ENCODE measurements at places on chromosomes 2 and 18. TPM values are rescaled to one million over a fixed set of nuclear protein-coding genes. Genes with fewer than 3 reads are reported as not detected.

DNA sequence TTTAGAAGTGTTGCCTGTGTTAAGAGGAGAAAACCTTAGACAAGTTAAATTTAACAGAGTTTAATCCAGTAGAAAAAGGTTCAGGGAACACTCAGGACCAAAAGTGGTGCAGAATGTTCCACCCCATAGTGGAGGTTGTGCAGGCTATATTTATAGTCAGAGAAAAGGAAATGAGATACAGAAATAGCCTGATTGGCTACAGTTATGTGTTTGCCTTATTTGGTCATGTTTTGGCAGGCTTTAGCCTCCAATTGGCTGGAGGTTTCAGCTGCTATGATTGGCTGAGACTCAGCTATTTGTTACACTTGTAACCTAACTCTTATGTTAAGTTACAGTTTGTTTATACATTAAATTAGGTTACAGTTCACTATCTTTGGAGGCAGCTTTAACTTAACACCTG lies 4.2 kb downstream of the STAMBP start:
- no peak overlapping the region for H3K27ac ChIP-seq
- peaks cover 1% of the 10 kb centered on the region for H3K27me3 ChIP-seq
- DNase-seq = no peak
- peaks cover 19% of the 10 kb centered on the region for H3K4me1 ChIP-seq

GRCh38 chr2:8761529-8762164 lies 75.8 kb downstream of the KIDINS220 start:
- H3K36me3 ChIP-seq = peaks cover 25% of the 10 kb centered on the region
- no peaks in the 10 kb centered on the region for H3K4me1 ChIP-seq
- H3K27ac ChIP-seq = no peak overlapping the region

Gene IL36G
- not detected for total RNA-seq

- no peak for DNase-seq
- H3K27ac ChIP-seq = no peak overlapping the region
- no peaks in the 10 kb centered on the region for H3K36me3 ChIP-seq
Measured at GRCh38 chr18:11047817-11048216, 101.6 kb downstream of the PIEZO2 start.

Gene SIX3
- not detected for total RNA-seq

DNA sequence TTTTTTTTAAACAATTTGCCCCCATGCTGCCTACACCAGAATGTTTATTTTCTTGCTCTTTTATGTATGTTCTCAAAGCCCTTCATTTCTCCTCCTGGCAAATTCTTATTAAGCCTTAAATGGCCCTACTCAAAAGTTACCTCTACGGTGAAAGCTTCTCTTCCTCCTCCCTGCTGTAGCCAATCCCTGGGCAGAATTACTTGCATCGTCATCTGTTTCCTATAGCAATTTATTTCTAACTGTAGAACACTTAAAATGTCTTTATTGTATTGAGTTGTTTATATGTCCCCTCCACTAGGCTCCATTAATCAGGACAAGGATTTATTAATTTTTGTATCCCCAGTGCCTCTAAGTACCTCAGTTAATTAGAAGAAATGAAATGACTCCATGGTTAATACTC lies 2.5 kb upstream of the RAD51AP2 start:
- no peak overlapping the region for H3K4me3 ChIP-seq
- no peak overlapping the region for H3K27ac ChIP-seq
- peaks cover 10% of the 10 kb centered on the region for H3K4me1 ChIP-seq

DNA sequence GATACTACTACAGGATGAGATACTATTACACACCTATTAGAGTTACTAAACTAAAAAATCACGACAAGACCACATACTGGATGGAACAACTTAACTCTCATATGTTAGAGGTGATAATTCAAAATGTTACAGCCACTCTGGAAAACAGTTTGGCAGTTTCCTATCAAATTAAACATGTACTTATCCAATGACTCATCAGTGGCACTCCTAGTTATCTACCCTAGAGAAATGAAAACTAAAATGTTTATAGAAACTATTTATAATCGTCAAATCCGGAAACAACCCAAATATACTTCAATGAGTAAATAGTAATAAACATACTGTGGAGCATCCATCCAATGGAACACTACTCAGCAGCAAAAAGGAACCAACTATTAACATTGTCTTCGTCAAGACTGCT lies 137.0 kb upstream of the RBBP8 start:
- DNase-seq = no peak
- no peak overlapping the region for H3K4me3 ChIP-seq
- H3K27me3 ChIP-seq = no peaks in the 10 kb centered on the region
- H3K36me3 ChIP-seq = no peaks in the 10 kb centered on the region

DNA sequence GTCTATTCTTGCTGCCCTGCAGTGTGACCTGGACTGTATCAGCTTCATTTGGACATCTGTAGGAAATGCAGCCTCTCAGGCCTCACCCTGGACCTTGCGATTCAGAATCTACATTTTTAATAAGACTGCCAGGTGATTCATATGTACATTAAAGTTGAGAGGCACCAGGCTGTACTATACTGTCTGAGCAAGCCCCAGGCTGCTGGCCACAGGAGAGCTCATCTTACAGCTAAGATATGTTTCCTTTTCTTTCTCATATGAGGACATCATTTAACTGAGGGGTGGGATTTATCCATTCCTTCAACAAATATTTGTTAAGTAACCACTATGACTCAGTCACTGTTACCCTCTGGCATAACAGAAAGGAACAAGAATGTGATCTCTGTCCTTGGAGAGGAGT lies 78.2 kb upstream of the GCFC2 start:
- no peak for DNase-seq
- no peak overlapping the region for H3K4me3 ChIP-seq
- peaks cover 3% of the 10 kb centered on the region for H3K27me3 ChIP-seq
- no peaks in the 10 kb centered on the region for H3K36me3 ChIP-seq

Gene CABLES1
- 24.9 TPM for total RNA-seq

- H3K4me1 ChIP-seq = peaks cover 4% of the 10 kb centered on the region
- DNase-seq = no peak
- no peak overlapping the region for H3K27ac ChIP-seq
- H3K27me3 ChIP-seq = peaks cover 5% of the 10 kb centered on the region
- no peaks in the 10 kb centered on the region for H3K36me3 ChIP-seq
- H3K4me3 ChIP-seq = no peak overlapping the region
Measured at GRCh38 chr2:96163768-96164429, 18.7 kb upstream of the DUSP2 start.

GRCh38 chr2:197857476-197858107 lies 53.2 kb downstream of the PLCL1 start:
- no peak overlapping the region for H3K27ac ChIP-seq
- no peaks in the 10 kb centered on the region for H3K36me3 ChIP-seq
- no peaks in the 10 kb centered on the region for H3K27me3 ChIP-seq
- no peak for DNase-seq
- H3K4me1 ChIP-seq = peaks cover 18% of the 10 kb centered on the region

DNA sequence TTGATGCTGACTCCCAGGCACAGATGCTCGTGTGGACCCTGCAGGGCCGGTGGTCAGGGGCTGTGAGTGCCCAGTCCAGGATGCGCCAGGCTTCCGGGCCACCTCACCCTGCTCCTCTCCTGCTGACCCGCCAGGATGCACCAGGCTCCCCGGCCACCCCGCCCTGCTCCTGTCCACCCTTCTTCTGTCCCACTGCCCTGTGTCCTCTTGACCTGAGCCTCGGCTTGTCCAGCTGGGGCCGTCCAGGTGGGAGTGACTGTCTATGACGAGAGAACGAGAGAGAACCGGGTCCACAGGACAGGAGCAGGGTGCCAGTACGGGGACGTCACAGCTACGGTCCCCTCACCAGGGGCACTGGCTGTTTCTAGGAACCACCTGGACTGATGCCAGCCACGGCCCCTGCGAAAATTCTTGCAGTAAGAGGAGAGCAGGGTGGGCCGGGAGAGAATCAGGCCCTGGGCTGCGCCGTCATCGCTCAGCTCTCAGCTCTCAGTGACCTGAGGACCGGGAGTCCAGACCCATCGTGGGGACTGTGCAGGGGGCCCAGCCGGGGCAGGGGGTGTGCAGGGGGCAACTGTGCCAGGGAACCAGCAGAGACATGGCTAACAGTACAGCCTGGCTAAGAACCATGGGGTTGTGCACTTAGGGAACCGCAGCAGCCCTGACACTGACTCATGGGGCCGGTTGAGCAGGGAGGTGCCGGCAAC lies 12.9 kb upstream of the NFATC1 start:
- peaks cover 7% of the 10 kb centered on the region for H3K27me3 ChIP-seq
- no peak for DNase-seq
- no peak overlapping the region for H3K27ac ChIP-seq
- peaks cover 6% of the 10 kb centered on the region for H3K4me1 ChIP-seq
